ENCODE measurements at places on chromosomes 11 and 22.

DNA sequence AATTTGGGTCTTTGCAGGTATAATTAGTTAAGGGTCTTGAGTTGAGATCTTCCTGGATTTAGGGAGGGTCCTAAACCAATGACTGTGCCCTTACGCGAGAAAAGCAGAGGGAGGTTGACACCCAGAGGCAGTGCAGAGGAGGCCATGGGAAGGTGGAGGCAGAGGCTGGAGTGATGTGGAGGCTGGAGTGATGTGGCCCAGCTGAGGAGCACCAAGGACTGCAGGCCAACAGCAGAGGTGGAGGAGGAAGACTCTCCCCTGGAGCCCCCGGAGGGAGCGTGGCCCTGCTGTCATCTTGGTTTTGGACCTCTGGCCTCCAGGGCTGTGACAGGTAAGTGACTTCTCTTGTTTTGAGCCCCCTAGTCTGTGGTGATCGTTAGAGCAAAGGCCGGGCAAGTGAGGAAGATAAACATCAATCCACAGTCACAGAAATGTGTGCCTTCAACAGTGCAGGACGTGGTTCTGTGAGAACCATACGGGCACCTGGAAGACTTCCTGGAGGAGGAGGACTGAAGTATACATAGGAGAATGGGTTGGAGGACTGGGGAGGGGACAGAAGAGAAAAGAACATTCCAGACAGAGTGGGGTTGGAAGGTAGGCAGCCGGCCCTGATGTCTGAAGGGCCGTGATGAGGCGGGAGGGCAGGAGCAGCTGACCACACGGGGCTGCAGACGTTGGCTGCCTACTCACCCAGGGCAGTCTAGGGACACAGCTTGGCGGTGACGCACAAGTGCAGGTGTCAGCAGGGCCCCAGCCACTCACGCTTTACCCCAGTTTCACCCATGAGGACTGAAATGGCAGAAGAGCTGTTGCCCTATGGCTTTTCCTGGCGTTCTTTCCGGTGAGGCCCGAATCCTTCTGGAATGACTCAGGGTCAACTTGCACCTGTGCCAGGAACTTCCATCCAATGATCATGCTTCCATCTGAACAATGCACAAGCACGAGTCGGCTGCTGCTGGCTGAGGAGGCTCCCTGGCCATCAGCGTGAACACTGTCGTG, 270.2 kb downstream of the CTTN start:
- DNase-seq = no peak

DNA sequence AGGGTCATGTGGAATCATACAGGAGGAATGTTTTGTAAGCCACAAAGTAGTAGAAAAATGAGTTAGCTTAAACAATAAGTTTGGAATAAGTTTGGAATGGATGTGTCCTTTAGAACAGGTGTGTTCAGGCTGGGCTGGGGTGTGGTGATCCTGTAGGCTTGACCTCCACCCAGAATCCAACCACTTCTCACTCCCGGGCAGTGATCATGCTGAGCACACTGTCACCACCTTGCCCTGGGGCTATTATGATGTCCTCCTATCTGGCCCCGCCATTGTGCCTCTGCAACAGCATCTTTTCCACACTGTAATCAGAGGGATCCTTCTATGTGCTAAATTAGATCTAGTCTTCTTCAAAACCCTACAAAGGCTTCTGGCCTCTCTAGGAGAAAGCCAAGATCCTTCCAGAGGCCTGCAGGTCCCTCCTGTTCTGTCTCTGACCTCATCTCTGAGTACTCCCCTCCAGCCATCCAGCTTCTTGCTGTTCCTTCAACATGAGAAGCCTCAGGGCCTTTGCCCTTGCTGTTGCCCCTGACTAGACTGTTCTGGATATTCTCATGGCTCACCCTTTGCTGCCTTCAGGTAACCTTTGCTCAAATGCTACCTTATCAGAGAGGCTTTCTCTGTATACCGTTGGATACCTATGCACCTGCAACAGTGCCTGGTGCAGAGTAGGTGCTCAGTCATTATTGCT, 18.8 kb upstream of the ACCSL start:
- DNase-seq = no peak

DNA sequence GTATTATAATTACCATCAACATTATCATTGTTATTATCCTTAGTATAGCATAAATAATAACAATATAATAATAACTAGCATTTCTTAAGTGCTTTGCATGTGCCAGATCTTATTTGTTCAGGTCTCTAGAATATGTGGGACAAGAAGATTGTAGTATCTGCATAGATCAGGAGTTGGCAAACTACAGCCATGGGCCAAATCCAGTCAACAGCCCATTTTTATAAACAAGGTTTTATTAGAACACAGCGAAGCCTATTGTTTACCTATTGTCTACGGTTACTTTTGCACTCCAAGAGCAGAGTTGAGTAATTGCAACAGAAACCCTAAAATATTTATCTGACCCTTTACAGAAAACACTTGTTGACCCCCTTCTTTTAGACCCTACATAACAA, 81.4 kb downstream of the SLC1A2 start:
- no peak for DNase-seq

DNA sequence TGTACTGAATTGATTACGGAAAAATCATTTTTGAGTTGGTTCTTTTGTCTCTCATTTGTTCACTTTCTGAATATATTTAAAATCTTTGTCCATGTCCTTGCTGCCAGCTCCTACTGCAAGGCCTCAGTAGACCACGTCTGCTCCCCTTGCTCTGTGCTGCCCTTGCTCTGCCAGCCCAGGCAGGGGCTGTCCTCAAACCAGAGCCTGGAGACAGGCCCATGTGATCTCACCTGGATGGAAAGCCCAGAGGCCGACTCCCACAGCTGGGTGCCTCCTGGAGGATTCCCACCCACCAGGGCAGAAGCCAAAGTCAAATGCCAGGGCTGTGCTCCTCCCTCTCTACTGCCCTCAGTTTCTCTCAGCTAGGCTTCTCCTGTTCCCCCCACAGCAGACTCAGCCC, 141.8 kb downstream of the NTM start:
- DNase-seq = no peak

- DNase-seq = no peak
Measured at GRCh38 chr11:113048820-113049768, 87.9 kb downstream of the NCAM1 start.
